ENCODE measurements at places on chromosomes 5 and 9.

GRCh38 chr9:137461663-137462395, 2.7 kb upstream of the NSMF start:
- DNase-seq, result peak; percentile 94

DNA sequence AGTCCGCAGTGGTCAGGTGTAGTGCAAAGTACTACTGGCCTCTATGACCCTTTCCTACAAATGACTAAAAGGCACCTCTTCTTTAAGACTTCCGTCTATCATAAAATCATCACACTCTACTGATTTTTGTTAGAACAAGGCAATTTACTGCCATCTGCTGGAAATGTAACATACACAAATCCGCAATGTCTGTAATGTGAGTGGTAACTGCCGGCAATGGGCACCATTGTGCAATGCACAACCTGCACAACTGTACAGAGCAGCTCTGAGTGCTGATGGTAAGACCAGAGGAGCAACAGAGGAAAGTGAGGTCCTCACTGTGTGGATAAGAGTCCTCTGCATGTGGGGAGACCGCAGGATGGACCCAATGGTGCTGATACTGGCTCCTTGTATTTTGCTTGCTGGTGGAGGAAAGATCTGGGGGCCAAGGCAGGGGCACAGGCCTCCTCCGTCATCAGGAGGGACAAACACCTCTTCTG, 103.7 kb downstream of the ATPSCKMT start:
- no peak for DNase-seq

DNA sequence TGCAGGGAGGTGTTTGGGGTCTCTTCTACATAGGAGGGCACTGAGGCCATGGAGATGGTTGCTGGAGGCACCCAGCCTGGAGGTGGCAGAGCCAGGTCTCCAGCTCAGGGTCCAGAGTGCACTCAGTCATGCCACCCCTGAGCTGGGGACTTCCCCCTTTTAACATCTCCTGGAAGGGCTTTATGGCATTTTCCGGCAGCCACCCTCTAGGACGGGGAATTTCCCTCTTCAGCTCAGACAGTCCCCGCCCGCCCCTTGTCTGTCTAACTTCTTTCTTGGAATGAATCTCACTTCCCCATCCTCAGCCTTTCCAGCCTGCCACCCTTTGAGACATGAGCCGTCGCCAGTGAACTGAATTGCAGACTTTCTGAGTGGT, 49.9 kb downstream of the COL15A1 start:
- peak; percentile 76 for DNase-seq

- no peak for DNase-seq
Observed at GRCh38 chr9:129245276-129245675, 67.2 kb upstream of the IER5L start.

GRCh38 chr5:219991-220390, 1.9 kb downstream of the SDHA start:
- DNase-seq, result peak; percentile 65

- DNase-seq, result no peak
Observed at GRCh38 chr9:83312537-83312936, 225.7 kb downstream of the FRMD3 start.

DNA sequence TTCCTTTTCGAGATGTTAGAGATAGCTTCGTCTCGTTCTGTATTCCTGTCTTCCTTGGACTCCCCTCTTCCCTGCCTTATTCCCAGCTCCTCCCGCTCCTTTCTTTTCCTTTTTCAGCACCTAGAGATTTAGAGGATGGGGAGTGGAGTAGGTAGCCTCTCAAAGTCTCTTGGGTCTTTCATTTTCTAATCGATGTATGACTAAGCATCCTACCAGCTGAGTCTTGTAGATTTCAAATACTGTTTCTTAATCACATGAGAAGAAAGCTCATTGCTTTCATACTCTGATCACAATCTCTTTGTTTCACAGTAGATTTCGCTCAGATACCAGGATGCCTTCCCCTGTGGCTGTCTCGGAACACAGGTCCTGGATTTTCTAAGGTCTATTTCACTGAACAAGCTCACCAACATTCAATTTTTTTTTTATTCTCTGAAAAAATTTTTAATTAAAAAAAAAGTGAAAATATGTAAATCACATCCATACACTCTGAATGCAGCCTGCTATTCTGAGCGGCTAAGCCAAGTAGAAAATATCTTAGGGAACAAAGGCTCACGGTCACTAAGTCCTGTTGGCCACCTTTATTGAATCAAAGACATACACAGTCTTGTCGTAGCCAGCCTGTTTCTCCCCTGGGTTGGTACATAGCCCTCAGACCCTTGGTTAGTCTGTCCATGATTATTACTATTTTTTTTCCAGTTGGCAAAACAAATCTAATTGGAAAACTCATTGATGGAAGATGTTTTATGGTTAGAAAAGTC, 413.8 kb downstream of the KDM4C start:
- DNase-seq, result no peak

DNA sequence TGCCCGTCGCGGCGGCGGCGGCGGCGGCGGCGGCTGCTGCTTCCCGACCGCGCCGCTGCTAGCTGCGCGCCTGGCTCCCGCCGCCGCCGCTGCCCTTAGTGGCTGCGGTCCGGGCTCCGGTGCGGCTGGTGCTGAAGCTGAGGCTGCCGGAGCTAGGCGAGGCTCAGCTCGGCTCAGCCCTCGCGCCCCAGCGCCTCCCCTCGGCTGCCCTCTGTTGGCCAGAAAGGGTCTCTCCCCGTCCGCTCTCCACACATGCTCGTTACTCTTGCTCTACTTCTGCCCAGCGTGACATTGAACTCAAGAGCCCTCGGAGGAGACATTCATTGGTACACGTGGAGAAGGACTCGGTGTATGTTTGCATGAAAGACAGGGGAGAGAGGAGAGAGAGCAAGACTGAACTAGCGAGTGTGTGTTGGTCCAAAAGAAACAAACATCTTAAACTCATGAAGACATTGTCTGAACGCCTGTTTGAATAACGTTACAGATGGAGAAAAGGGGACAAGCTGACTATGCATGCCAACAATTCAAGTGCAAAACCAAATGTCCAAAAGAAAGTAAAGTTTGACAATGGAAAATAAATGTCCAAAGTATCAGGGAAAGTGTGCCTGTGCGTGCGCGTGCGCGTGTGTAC, at the start of gene HCN1:
Gene HCN1, minus strand, starts transcription at position 175 of the 631 bp plus-strand sequence.
- peak; percentile 60 for DNase-seq

DNA sequence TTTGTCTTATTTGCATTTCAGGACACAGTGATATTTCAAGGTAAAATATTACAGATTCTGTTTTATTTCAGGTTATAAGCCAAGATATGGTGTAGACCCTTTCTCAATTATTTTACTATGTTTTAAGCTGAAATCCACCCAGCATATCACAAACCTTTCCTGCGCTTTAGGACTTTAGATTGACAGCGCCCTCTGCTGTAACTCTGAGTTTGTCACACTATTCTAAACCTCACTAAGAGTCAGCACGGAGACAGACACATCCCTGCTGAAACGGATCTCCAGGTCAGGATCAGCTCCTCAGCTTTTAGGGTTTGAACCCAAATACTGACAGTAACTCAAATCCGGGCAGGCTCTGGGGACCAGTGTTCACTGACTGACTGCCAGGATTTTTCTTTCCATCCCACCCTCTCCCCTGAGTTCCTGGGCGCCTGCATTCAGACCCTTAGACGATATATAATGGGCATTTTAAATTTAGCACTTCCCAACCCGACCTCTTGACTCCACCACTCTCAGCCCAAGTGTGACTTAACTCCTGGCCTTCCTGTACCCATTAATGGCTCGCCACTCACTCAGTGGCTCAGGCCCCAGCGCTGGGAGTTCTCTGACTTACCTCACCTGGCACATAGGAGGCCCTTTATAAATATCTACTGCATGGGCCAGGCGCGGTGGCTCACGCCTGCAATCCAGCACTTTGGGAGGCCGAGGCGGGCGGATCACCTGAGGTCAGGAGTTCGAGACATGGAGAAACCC, 33.5 kb downstream of the TLX3 start:
- DNase-seq, result peak; percentile 36

DNA sequence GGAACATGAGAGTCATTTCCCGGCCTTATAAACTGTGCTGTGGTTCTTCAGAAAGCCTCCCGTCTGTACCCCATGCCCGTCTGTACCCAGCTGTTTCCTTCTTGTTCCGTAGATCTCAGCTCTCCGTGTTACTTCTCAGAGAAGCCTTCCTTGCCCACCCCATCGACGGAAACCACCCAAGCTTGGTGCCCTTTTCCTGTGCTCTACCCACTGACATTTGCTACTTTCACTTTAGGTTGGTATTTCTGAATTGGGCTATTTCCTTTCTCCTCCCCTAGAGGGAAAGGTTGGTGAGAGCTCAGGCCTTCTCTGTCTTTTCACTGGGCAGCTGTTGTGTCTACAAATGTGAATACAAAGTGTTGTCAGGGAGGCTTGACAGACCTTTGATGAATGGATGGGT, 764.5 kb upstream of the ADAMTS16 start:
- DNase-seq, result no peak

- DNase-seq, result no peak
Observed at GRCh38 chr9:22102146-22103053, 93.3 kb upstream of the CDKN2B start.

- no peak for DNase-seq
Observed at GRCh38 chr9:29640507-29640906, 2067.2 kb upstream of the C9orf72 start.

- no peak for DNase-seq
Observed at GRCh38 chr9:75111019-75111622, 22.8 kb downstream of the OSTF1 start.

DNA sequence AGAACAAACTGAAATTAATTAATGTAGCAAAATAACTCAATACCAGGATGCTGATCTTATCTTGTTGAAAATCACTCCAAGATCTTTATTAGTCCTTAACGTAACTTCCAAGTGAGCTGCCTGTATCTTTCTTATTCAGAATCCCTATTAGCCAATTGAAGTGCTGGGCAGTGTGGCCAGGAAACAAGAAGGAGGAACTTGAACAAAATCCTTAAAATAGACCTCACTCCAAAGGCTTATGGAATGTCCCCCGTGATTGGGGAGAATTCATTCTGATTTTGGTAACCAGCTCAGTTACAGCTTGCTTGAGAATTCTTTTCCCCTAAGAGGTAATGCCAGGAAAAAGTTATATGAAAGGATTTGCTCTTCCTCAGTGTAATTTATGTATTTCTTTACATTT, 171.0 kb downstream of the DEPDC1B start:
- no peak for DNase-seq

DNA sequence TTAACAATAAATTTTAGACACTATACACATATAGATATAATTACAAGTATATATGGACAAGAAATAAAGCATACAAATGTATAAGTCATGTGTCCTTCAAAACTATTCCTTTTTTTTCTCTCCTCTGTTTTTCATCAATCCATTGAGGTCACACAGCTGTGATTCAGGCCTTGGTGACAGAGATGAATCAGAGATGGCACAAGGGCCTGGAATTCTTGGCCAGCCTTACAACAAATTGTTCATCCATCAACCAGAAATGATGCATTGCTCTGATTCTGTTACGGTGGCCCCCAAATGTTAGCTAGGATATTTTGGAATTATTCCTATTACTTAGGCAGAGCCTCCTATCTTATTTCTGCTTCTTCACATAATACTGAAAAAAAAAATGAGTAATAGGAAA, 108.7 kb upstream of the MPDZ start:
- DNase-seq, result no peak

- no peak for DNase-seq
Observed at GRCh38 chr9:82109626-82110025, 121.1 kb downstream of the SPATA31D1 start.

GRCh38 chr5:93596676-93597490, 13.9 kb downstream of the NR2F1 start:
- DNase-seq, result no peak

DNA sequence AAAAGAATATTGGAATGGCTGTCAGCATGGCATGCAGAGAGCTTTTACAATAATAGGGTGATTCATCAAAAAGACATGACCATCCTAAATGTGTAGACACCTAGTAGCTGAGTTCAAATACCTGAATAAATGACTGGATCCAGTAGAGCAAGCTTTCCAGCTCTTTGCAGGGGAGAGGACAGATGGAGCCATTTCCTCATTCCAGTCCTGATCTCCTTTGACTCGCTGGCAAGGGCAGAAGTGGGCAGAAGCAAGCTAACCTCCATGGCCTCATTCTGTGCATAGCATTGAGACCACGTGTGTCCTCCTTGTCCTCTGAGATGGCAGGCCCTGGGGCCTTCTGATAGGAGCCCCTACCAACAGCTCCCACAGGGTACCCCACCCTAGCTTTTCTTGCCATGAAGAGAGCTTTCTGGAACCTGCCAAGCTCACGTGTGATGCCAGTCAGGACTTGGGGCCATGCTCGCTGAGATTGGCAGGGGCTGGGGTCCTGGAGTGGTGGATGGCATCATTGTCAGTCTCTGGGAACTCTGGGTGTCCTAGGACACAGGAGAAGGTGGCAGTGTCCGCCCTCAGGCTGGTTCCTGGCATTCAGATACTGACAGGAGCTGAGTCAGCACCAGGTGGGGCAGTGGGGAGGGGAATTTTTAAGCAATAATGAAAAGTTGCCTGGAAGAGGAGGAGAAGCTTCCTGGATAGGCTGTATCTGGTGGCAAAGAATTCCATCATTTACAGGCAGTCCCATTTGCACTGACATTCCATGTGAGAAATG, 33.6 kb downstream of the WWC1 start:
- DNase-seq, result no peak

GRCh38 chr9:104895572-104895971, 32.4 kb downstream of the ABCA1 start:
- no peak for DNase-seq

- peak; percentile 77 for DNase-seq
Observed at GRCh38 chr9:135990468-135991429, 29.6 kb upstream of the UBAC1 start.

GRCh38 chr5:141182248-141182647, at the start of gene PCDHB16:
Gene PCDHB16 (plus strand): TSS chr5:141182387. CDS start chr5:141182560, 173 bp downstream.
- DNase-seq, result no peak

DNA sequence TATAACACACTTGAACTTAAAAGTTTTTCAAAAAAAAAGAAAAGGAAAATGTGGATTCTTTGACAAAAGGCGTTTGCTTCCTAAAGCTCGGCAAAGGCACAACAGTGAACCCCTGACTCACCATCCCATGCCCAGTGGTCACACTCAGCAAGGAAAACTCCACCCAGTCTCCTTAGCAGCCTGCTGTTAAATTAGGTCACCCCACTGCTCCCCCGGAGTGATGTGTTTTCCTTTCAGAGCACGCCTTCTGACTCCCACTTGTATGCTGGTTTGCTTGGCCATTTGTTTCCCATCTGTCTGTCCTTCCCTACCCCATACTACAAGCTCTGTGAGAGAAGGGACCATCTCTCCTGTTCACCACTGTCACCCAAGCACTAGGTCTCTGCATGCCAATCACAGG, 23.8 kb downstream of the RETREG1 start:
- no peak for DNase-seq

- no peak for DNase-seq
Observed at GRCh38 chr9:31996331-31996730, 388.1 kb upstream of the ACO1 start.
